Esophagus squamous epithelium (tissue), 5 donors: ENCODE measurements at places on chromosomes 5 and 9.

DNA sequence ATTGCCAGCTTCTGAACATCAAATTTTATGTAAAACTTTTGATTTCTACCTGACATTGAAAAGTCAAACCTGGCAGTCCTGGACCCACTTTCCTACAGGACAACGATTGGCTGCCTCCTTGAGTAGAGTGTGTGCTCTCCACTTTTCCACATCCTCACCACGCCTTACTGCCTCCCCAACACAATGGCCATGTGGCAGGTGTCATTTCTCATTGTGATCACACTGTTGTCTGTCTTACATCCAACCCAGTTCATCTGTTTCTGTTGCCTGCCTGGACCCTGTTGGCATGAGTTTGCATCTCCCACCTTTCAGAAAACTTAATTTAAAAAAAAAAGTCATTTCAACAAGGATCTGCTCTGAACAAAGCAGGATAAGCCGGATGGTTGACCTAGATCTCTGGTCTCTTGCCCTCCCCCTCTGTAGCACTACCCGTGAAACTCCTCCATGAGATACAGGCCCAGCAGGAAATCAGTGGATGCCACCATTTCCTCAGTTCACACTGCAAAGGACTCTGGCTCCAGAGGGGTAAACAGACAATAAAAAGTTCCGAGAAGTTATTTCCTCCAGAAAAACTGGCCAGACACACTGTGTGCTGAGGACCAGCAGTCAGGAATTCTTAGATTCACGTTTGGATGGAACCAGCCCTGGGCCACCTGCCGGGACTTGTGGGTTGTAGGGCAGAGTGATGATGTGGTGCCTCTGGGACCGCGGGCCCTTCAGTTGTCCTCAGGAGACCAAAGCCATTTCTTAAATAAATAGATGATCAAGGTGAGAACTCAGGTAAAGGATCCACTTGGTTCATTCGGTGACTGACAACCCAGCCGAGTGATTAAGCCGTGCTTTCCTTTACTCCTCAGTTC lies 48.6 kb downstream of the AMBP start:
- H3K4me1 ChIP-seq: no peaks in the 10 kb centered on the region
- no peak overlapping the region for H3K4me3 ChIP-seq
- H3K36me3 ChIP-seq: no peaks in the 10 kb centered on the region
- DNase-seq: no peak

DNA sequence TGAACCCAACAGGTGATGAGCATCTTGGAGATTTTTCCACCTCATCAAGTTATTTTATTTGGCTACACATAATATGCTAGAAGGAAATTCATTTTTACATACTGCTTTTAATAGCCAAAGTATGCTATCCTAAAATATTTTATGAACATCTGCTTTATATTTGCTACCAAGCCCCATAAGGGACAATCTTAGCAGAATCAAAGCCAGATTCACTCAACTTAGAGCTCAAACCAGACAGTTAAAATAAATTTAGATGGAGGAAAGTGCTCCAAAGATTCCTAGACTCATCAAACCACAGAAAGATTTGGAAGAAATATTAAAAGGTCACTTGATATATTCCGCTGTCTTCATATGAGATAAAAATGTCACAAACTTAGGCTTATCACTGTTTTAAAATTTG lies 637.1 kb upstream of the CCNG1 start:
- no peak overlapping the region for H3K4me3 ChIP-seq
- no peaks in the 10 kb centered on the region for H3K27me3 ChIP-seq
- DNase-seq: no peak
- H3K4me1 ChIP-seq: no peaks in the 10 kb centered on the region
- H3K36me3 ChIP-seq: no peaks in the 10 kb centered on the region

DNA sequence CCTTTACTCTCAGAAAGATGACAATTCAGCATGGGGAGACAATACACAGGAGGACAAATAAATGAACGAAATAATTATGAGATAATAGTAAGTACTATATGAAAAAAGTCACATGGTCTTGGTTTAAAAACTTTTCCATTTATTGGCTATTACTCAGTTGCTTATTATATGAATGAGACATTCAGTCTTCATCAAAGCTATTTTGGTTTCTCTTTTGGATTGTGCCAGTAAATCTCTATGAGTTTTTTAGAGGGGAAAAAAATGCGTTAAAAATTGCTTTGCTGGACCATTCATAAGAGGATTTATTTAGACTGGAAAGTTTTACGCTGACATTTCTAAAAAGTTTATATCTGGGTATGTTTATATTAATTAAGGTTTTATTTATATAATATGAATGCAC lies 137.7 kb downstream of the AOPEP start:
- no peaks in the 10 kb centered on the region for H3K36me3 ChIP-seq
- DNase-seq: no peak
- H3K4me1 ChIP-seq: peaks cover 22% of the 10 kb centered on the region
- no peak overlapping the region for H3K4me3 ChIP-seq
- no peaks in the 10 kb centered on the region for H3K27me3 ChIP-seq
- peak overlapping the region; percentile 92 for H3K27ac ChIP-seq

DNA sequence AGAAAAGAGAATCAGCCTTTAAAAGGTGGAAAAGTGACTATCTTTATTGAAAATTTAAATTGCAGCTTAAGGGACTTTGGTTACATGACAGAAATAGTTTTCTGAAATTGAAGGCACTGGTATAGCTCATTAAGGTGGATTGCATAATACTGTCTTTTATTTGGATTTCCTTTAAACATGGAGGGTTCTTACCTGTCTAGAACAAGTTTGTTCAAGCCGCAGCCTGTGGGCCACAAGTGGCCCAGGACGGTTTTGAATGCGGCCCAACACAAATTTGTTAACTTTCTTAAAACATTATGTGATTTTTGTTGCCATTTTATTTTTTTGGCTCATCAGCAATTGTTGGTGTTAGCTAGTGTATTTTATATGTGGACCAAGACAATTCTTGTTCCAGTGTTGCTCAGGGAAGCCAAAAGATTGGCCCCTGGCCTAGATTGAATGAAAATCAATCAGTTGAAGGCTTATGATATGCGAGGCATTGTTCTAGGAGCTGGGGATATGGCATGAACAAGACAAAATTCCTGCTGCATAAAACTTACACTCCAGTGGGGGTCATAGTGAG lies 18.0 kb downstream of the NNT start:
- no peak overlapping the region for H3K4me3 ChIP-seq
- H3K4me1 ChIP-seq: no peaks in the 10 kb centered on the region
- no peaks in the 10 kb centered on the region for H3K36me3 ChIP-seq
- peak overlapping the region; percentile 9 for H3K27ac ChIP-seq

DNA sequence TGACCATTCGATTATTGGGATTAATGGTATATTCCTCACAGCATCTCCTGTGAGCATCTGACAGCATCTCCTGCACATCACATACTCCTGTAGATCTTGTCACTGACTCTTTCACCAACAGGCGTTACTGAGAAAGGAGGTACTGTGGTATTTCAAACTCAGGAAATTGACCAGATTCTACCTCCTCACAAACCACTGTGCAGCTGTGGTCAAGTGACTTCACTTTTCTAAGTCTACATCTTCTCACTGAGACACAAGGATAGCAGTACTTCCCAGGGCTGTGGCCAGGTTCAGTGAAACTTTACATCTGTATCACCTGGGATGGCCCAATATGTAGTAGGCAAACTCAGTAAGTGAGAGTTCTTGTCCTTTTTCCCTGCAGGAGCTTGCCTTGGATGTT lies 332.3 kb upstream of the ADAMTSL1 start:
- no peak overlapping the region for H3K27ac ChIP-seq
- no peak overlapping the region for H3K4me3 ChIP-seq
- H3K27me3 ChIP-seq: no peaks in the 10 kb centered on the region
- DNase-seq: no peak
- no peaks in the 10 kb centered on the region for H3K4me1 ChIP-seq

DNA sequence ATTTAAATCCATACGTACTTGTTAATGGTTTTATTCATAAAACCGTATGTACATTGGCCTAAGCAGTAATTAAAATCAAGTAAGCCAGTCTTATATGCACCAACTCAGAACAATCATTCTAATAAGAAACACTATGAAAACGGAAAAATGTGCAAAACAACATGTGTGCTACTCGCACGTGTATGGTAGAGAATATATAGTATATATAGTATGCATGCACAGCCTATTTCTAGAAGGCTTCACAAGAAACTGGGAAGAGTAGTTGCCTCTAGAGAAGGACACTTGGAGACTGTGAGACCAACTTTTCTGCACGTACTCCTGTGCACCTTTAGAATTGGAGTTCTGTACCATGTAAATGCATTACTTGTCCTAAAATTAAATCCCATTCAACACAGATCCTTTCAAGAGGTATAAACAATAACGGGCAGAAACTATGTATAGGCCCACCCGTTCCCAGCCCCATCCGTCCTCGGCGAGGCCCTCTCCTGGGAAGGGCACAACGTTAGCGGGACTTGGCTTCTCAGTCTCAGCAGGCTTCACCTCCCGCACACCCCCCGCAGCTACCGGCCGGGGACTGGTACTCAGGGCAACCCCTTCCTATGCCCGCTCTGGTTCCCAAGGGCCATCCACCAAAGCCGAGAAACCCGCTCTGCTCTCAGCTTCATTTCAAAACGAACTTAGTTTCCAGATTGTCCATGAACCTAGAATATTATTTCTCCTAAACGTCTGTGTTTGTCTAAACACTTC lies 2.0 kb downstream of the CDC14B start:
- H3K27ac ChIP-seq: peak overlapping the region; percentile 83
- peaks cover 4% of the 10 kb centered on the region for H3K27me3 ChIP-seq
- H3K4me1 ChIP-seq: peaks cover 38% of the 10 kb centered on the region
- H3K36me3 ChIP-seq: no peaks in the 10 kb centered on the region
- DNase-seq: no peak

- peak overlapping the region; percentile 60 for H3K27ac ChIP-seq
- no peak overlapping the region for H3K4me3 ChIP-seq
- no peaks in the 10 kb centered on the region for H3K27me3 ChIP-seq
- DNase-seq: no peak
- peaks cover 36% of the 10 kb centered on the region for H3K4me1 ChIP-seq
- H3K36me3 ChIP-seq: peaks cover 4% of the 10 kb centered on the region
These were observed 18.8 kb downstream of the NANS start for GRCh38 chr9:98075332-98075805.

- no peak overlapping the region for H3K27ac ChIP-seq
- no peaks in the 10 kb centered on the region for H3K27me3 ChIP-seq
- DNase-seq: no peak
- H3K4me3 ChIP-seq: no peak overlapping the region
- H3K4me1 ChIP-seq: no peaks in the 10 kb centered on the region
These were observed 116.9 kb downstream of the NPR3 start for GRCh38 chr5:32827981-32828380.

GRCh38 chr5:175207321-175208040 lies 236.5 kb downstream of the DRD1 start:
- no peak overlapping the region for H3K27ac ChIP-seq
- no peak overlapping the region for H3K4me3 ChIP-seq
- H3K36me3 ChIP-seq: no peaks in the 10 kb centered on the region
- peaks cover 6% of the 10 kb centered on the region for H3K4me1 ChIP-seq
- no peaks in the 10 kb centered on the region for H3K27me3 ChIP-seq
- DNase-seq: no peak

DNA sequence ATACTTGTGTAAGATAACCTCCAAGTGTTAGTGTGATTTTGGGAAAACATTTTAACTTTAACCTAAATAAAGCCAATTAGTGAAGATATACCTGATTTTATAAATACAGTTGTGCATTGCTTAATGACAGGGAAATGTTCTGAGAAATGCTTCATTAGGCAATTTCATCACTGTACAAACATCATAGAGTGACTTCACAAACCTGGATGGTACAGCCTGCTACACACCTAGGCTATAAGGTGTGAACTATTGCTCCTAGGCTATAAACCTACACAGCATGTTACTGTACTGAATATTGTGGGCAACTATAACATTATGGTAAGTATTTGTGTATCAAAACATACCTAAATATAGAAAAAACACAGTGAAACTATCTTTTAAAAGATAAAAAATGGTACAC lies 166.8 kb upstream of the TARS1 start:
- no peak overlapping the region for H3K27ac ChIP-seq
- no peaks in the 10 kb centered on the region for H3K4me1 ChIP-seq
- no peak for DNase-seq
- no peak overlapping the region for H3K4me3 ChIP-seq

DNA sequence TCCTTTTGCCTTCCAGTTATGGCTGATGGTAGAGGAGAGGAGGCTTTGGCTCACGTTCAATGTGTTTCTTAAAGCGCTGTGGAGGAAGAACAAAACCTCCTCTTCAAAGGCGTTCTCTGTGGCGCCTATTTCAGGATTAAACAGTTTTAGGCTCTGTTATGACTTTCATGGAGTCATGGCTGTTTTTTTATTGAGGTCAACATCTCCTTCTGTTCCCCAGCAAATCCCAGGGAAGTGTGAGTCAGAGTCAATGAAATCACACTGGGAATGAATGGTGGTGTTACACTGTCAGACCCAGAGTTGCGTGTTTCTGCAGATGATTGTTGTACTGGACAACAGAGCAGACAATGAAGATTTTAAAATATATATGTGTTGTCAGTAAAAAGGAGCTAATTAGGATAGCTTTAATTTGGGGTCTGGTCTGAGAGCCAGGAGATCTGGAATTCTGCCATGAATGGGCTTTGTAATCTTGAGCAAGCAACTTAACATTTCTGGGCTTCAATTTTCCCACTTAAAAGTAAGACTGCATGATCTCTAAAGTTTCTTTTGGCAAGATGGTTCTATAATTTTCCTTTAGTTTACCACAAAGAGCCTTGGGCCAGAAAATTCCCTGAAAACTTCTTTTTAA lies 240.7 kb downstream of the CSNK1G3 start:
- no peak overlapping the region for H3K4me3 ChIP-seq
- DNase-seq: no peak
- no peaks in the 10 kb centered on the region for H3K36me3 ChIP-seq
- H3K27ac ChIP-seq: no peak overlapping the region
- H3K27me3 ChIP-seq: no peaks in the 10 kb centered on the region
- peaks cover 10% of the 10 kb centered on the region for H3K4me1 ChIP-seq

- no peak overlapping the region for H3K27ac ChIP-seq
- no peaks in the 10 kb centered on the region for H3K36me3 ChIP-seq
- peaks cover 15% of the 10 kb centered on the region for H3K4me1 ChIP-seq
- DNase-seq: no peak
- H3K27me3 ChIP-seq: no peaks in the 10 kb centered on the region
These were observed 59.4 kb upstream of the ZSWIM6 start for GRCh38 chr5:61272688-61273087.

DNA sequence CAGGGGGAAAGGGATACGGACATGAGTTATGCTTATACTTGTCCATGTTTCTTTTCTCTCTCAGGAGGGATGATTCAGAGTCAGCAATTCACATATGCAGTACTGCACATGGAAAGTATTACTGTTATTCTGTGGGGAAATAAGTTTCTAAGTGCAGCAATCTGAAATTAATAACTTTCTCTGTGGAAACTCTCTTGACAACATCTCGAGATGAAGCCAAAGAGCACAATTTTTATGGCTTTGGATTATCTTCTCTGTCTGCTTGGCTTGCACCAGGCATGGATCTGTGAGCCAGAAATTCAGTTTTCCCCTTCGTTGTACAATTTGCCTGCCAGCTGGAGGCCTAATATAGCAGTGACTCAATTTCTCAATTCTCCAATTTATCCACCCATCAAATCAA lies 2.5 kb upstream of the NDFIP1 start:
- no peak for DNase-seq
- H3K4me1 ChIP-seq: no peaks in the 10 kb centered on the region
- no peaks in the 10 kb centered on the region for H3K36me3 ChIP-seq
- no peak overlapping the region for H3K27ac ChIP-seq
- no peak overlapping the region for H3K4me3 ChIP-seq
- H3K27me3 ChIP-seq: no peaks in the 10 kb centered on the region
